Esophagus muscularis mucosa (tissue), 4 donors: ENCODE measurements at places on chromosomes 5 and 9. TPM values are rescaled to one million over a fixed set of nuclear protein-coding genes. Genes with fewer than 3 reads are reported as not detected.

DNA sequence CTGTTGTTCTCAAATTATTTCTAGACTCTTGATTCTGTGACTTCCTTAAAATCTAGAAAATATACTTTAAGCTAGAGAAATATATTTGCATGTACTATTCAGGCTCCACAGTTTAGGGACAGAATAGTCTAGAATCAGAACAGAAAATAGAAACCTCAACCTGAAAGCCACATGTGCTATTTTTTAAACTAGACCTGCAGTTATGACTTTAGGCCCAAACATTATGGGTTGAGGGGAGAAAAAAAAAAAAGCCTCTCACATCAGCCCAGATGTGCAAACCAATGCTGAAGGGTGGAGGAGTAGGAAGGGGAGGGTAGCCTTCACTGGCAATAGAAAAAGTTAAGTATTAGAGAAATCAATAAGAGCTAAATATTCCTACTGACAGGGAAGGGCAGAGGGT is 35.7 kb downstream of the ELL2 start:
- no peak for DNase-seq

DNA sequence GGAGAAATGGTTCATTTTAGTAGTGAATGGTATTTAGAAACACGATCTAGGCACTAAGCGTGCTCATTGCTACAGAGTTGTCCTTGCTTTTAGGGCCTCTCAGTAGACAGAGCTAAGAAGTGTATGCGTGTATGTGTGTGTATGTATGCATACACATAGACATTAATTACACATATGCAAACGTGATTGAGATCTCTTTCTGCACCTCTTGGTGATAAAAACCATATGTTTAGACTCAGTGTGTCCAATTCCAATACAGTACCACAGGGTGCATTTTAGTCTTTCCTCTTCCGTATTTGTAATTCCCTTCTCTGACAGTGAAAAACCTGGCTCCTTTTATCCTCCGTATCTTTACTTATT is 13.1 kb downstream of the TRIO start:
- no peak for DNase-seq

GRCh38 chr5:89930591-89931392 is 478.8 kb downstream of the CETN3 start:
- no peak for DNase-seq

DNA sequence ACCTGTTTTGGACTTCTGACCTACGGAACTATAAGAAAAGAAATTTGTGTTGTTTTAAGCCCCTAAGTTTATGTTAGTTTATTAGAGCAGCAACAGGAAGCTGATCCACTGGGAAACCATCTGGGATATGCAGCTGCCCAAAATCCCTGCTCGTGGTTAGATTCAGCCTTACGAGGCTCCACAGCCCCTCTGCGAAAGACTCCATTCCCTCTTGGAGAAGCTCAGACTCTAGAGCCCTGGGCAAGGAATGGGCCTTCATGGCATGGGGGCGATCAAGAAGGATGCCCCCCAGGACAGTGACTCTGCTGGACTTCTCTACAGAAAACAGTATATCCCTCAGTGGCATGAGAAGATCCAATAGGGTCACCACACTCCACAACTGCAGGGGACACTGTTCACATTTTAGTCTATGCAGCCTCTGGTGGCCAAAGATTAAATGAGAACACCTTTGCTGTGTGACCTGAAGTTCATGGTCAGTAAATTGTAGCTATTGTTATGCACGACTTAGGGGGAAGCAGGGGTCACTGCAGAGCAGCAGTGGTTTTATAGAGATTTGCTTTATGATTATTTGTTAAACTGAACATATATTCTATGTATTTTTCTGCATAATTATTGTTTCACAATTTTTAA is 21.1 kb downstream of the IRF1 start:
- DNase-seq = no peak

NR5A1 gene
- total RNA-seq = not detected

- no peak for DNase-seq
Measured at GRCh38 chr9:5305741-5306140, 1.2 kb upstream of the RLN2 start.

FAM78A gene
- total RNA-seq = 1.7 TPM

DNLZ gene
- total RNA-seq = 34.8 TPM

GRCh38 chr9:117796681-117797080 is 92.5 kb downstream of the TLR4 start:
- DNase-seq = no peak

GABRB2 gene
- total RNA-seq = 1.3 TPM

DNA sequence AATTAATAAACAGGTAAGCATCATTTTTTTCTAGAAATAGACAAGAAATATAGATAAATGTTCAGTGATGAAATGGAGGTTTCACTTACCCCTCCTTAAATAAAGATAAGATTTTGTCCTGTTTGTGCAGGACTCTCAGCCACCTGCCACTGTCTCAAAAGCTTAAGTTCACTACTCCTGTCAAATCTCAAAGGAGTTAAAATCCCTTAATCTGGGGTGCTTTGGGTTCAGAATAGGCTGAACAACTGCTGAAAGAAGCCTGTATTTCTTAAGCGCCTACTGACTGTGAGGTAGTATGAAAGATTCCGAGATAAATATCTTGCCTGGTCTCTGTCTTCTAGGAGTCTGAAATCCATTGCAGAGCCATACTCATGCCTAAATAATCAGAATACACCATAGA is 3.7 kb upstream of the BRINP1 start:
- no peak for DNase-seq

SLC36A2 gene
- total RNA-seq = not detected

GRCh38 chr9:83219154-83219923 is 156.4 kb upstream of the RASEF start:
- no peak for DNase-seq

DNA sequence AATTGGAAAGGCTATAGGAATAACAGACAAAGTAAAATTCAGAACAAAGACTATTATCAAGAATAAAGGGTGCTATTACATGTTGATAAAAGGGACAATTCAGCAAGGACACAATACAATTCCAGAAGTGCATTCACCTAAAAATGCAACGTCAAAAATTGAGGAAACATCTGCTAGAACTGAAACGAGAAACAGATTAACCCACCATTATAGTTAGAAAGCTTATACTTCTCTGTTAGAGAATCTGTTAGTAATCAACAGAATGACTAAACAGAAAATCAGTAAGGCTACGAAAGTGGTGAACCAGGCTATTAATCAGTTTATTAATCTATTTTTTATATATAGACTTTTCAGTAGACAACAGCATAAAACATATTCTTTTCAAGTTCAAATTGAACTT is 14.8 kb downstream of the FCN1 start:
- DNase-seq = no peak

DNA sequence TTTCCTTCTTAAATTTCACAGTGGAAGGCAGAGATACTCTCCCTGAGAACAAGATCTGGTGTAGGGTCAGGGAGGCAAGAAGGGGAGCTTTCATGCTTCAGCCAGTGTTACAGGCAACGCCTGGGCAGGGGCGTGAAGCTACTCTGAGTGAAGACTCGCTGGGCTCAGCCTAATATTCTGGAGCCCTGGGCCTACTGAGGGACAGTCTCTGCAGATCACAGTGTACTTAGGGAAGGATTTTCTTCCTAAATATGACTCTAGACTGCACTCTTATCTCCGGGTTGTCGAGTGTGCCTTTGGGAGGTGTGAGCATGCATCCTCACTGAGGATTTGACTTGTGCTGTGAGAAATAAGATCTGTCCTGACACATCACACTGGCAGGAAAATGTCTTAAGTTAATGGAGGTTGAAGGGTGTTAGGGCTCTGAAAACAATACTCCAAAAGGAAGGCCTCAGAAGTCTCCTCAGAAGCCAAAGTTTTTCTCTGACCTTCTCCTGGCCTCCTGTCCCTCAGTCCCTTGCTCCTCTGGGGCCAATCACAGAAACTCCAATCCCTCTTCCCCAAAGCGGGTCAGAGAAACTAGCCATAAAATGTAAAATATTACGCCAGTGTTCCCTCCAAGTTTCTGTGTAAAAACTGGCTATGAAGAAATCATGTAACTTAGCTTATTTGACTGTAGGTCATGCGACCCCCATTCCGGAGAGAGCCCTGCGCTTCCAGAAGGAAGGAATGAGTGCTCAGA is 156.8 kb upstream of the TBC1D2 start:
- DNase-seq = no peak

DNA sequence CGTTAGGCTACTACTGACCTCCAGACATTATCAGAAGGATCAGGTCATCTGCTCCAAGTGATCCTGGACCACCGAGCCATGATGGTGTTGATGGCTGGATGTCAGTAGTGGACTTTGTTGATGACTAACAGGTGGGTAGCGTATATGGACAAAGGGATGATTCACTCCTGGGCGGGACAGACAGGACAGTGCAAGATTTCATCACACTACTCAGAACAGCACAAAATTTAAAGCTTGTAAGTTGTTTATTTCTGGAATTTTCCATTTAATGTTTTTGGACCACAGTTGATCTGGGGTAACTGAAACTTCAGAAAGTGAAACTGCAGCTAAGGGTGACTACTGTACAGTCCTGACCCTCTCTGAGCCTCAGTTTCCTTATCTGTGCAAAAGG is 12.7 kb downstream of the PDGFRB start:
- DNase-seq = no peak

- no peak for DNase-seq
Measured at GRCh38 chr5:58275516-58275915, 184.4 kb downstream of the PLK2 start.

GRCh38 chr5:179209359-179210150 is 135.7 kb downstream of the ADAMTS2 start:
- no peak for DNase-seq

CERT1 gene
- total RNA-seq = 28.5 TPM

DNA sequence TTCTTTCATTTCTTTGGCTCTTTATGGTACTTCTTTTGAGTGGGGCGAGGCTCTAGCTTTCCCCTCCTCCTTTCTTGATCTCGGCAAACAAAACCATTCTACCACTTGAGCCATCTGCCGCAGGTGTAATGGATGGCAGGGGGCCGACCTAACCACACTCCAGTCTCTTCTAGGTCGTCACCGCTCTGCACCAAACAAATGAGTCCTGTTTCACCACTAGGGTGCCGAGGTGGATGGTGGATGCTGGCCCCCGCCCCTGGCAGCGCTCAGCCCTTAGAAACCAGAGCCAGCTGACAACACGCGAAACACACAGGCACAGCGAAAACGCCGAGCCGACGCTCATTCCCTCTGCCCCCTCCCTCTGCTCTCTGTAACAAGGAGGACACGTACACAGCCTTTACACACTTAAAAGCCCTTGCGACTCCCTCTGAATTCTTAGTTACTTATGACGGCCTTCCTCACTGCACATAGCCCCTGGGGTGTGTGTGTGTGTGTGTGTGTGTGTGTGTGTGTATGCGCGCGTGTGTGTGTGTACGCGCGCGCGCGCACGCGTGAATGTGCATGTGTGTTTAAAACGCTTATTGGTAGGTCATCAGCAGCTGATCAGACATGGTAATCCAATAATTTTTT is 199.4 kb downstream of the MEF2C start:
- no peak for DNase-seq

C9 gene
- total RNA-seq = not detected

DNA sequence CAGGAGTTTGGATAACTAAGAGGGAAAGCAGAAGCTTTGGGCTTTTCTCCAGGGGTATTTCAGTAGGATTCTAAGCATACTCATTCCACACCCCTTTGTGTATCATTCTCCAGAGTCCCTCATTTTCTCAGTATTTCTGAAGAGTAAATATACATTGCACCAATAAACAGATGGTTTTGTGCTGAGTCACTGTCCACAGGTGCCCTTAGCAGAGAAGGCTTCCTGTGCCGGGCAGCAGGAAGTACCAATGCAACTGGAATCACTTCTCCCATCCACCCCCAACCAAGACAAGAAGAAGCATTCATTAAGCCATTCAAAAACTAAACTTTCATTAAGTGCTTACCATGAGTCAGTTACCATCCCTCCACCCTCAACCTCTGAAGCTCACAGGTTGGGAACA is 3.6 kb upstream of the CCNJL start:
- DNase-seq = no peak

DNA sequence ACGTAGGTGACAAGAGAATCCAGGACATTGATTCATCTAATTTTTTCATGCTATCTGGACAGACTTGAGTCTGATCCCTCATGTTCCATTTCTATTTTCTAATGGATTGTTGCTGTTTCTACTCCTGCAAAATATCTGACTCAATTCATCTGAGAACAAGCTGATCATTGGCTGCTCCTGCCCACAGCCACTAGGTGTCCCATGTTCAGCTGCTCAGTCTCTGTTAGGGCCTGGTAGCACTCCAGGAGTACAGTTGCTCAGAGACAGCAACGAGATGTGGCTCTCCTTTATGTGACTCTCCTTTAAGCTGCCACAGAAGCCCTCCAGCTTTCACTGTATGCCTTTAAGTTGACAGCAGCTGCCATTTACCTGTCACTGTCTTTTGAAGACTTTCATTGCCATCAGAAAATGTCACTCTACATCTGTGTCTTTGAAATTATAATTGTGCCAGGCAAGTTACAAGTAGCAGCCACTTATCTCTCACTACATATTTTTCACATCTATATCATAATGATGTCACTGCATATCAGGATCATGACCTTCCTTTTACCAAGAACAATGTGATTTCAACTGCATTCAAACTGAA is 1944.2 kb upstream of the NUDT12 start:
- DNase-seq = no peak

DNA sequence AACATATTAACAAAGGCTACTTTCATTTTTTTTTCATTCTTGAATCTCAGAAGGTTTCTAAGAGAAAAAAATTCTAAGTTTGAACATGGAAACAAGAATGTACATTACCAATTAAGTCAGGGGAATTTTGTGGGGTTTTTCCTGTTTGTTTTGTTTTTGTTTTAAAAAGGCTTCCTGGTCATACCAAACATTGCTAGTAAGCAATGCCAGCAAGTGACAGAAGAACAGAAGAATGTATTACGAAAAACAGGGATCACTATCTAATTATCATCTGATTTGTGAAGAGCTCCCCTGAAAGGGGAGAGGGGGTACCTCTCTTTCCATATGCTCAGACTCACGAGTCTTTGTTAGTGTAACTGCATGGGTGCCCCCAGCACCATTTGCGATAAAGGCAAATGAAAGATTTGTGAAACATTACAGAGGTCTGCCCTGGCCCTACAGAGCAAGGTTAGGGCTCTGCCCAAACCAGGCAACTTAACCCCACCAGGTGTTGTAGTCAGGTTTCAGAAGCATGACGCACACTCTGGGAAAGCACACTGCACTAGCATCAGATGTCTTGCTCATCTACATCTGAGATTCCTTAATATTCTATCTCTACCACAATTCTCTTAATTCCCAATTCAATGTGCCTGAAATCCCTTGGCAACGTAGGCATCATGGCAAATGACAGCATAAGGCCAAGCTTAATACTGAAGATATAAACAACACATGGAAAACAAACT is 268.2 kb downstream of the MLLT3 start:
- DNase-seq = no peak
